Chondrocyte (in vitro differentiated cells): ENCODE measurements at places on chromosomes 1 and 21. TPM values are rescaled to one million over a fixed set of nuclear protein-coding genes. Genes with fewer than 3 reads are reported as not detected.
A peak's percentile ranks its signal among the peaks of the same experiment; 100 is the strongest.

DNA sequence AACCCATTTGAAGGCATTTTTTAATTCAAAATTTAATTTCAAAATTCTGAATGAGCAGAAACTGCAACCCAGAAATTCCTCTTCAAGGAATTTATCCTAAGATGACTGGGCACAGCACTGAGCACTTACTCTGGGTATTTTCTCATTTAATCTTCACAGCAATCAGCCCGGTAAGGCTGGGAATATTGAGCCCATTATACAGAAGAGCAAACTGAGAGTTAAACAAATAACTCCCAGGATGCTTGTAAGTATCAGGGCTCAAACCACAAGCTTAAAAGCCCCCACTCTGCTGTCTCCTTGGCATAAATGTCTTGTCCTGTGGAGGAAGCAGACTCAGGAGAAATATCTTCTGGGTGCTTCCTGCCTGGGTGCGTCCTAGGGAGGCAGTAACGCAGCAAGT, 53.0 kb upstream of the SPOCD1 start:
- no peak overlapping the region for H3K27ac ChIP-seq
- no peak for DNase-seq
- peaks cover 1% of the 10 kb centered on the region for H3K36me3 ChIP-seq

DNA sequence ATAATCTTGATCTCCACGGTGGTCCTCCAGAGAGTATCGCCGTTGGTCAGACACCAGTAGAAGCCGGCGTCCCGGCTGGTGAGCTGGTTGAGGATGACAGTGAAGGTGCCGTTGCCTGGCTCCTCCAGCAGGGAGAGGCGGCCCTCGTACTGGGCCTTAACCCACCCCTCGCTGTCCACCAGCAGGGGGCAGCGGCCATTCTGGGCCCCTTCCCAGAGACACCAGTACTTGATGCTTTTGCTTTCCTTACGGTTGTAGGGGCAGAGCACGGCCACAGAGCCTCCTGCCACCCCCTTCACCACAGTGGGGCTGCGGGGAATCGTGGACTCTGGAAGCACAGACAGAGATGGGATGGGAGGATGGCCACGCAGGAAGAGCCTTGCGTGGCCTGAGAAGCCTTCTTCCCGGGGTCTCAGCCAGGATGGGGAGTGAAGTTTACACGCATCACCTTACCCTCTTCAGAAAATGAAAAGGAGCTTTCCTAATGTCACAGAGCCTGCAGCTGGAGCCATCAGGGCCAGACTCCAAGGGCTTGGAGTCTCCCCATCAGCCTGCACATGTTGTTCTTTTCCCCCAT, 10.7 kb downstream of the PIGR start:
- H3K4me1 ChIP-seq: no peaks in the 10 kb centered on the region
- no peak overlapping the region for H3K27ac ChIP-seq
- DNase-seq: no peak

GRCh38 chr1:17199267-17200044, 5.5 kb upstream of the PADI1 start:
- no peaks in the 10 kb centered on the region for H3K27me3 ChIP-seq
- H3K4me1 ChIP-seq: peaks cover 30% of the 10 kb centered on the region
- no peak overlapping the region for H3K4me3 ChIP-seq
- H3K27ac ChIP-seq: peak overlapping the region; percentile 81
- DNase-seq: peak; percentile 19

DNA sequence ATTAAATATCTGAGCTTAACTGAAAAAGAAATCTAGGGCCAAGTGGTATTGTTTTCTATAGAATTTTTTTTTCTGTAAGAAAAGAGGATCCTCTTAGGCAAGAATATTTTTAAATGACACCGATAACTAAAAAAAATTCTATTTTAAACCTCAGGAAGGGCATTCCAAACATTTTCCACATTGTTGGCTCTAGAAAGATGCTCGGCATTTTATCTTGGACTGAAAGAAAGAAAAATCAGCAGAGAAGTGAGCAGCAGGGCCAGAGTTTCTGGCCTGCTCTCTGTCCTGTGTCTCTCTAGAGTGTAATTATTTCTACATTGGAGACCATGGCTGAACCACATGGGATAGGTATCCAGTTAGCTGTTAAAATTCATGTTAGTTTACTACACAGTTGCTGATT, 192.5 kb upstream of the GREM2 start:
- H3K4me3 ChIP-seq: no peak overlapping the region
- no peak for DNase-seq
- no peaks in the 10 kb centered on the region for H3K36me3 ChIP-seq
- peak overlapping the region; percentile 72 for H3K27ac ChIP-seq
- H3K27me3 ChIP-seq: no peaks in the 10 kb centered on the region
- peaks cover 48% of the 10 kb centered on the region for H3K4me1 ChIP-seq

The HUNK gene
- 0.92 to 1.7 TPM (median 1.6 TPM) in 3 replicates for total RNA-seq

The PRRX1 gene
- total RNA-seq: 158 to 224 TPM (median 168 TPM) in 3 replicates
